CD4-positive, alpha-beta T cell treated with Interleukin-6 for 4 hours (primary cell): ENCODE measurements at places on chromosomes 4 and X.

- no peak for DNase-seq
Measured at GRCh38 chr4:8331575-8331955, 62.0 kb downstream of the HTRA3 start.

- peak; percentile 46 for DNase-seq
Measured at GRCh38 chr4:80172203-80172602, 25.1 kb upstream of the PRDM8 start.

GRCh38 chr4:108906006-108906405 lies 143.2 kb upstream of the ETNPPL start:
- DNase-seq: no peak

GRCh38 chr4:73777612-73778011 lies 37.2 kb downstream of the CXCL8 start:
- no peak for DNase-seq

GRCh38 chr4:74109870-74110605 lies 11.0 kb upstream of the CXCL2 start:
- DNase-seq: no peak

DNA sequence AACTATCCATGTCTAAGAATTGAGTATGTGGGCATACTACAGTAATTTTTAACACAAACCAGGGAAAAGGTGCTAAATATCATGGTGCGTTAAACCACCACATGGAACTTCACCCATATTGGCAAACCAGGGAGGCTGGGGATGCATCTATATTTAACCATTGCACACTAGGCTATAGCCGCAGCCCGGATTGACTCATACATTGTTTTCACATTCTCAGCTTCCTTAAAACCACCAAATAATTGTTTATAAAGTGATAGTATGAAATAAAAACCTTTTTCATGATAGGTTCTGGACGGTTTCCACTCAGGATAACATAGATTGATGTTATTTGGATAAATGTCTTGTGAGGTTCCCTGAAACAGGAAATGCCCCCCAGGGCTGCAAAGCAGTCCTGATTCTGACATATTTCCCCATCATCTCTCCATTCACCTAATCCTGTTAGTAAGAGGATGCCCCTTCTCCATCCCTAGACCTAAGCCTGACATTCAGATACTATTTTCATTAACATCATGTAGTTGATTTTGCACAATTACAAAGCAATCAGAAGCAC lies 7.9 kb downstream of the COL25A1 start:
- DNase-seq: no peak

DNA sequence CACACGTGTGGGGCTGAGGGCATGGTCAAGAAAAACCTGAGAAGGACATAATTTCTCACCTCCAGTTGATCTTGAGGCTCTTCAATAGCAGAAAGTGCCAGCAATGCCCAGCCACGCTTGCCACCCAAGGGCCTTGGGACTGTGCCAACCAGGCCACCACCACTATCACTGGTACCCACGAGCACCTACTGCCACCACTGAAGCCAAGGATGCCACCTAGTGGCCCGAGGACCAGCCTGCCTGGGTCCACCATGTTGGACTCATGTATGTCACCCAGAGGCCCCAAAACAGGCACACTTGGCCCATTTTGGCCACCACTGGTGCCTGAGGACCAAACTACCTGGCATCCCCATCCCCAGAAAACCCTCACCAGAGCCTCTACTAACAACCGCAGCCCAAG lies 191.8 kb downstream of the ADAM29 start:
- DNase-seq: no peak

GRCh38 chr4:20301161-20301560 lies 49.5 kb downstream of the SLIT2 start:
- no peak for DNase-seq

- DNase-seq: peak; percentile 72
Measured at GRCh38 chrX:43557792-43558191, 98.3 kb upstream of the MAOA start.

- DNase-seq: no peak
Measured at GRCh38 chr4:144350706-144351105, 210.2 kb upstream of the GYPA start.

GRCh38 chr4:84378356-84378755 lies 120.7 kb downstream of the NKX6-1 start:
- DNase-seq: no peak
